NCI-H460 (cell line): ENCODE measurements at places on chromosomes 7 and 10.

DNA sequence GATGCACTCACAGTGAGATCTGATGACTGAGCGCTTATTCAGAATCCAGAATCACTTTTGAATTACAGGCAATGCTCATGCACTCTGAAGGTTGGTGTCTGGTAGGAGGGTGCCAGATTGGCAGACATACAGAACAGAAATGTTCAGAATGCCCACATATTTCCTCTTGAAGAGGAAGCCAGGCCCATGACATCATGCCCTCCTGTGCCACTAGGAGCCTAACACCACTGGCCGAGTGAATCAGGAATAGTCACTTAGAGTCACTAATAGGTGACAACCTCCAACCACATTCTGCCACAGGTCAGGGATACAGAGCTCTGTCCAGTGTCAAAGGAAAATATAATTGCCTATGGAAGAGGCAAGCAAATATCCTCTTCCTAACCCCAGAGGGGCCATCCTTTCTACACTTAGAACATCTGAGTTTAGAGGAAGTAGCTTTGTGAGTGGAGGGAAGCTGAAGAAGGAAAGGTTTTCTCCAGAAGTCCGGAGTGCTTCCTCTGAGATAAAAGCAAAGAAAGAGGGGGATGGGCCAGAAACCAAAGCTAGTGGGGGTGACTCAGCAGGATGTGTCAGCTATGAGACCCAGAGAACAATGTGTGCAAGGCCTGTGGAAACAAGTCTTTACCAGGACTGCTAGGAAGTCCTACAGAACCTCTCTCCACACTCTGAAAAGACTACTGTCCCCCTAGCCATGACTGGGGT is 838.8 kb downstream of the GRID1 start:
- DNase-seq = no peak

- DNase-seq = no peak
These were observed 14.3 kb downstream of the ZMIZ2 start for GRCh38 chr7:44762726-44763522.

- no peak for DNase-seq
These were observed 308.3 kb downstream of the CRPPA start for GRCh38 chr7:16113058-16113457.

- no peak for DNase-seq
These were observed 14.8 kb upstream of the AKR1C3 start for GRCh38 chr10:5079306-5079830.

DNA sequence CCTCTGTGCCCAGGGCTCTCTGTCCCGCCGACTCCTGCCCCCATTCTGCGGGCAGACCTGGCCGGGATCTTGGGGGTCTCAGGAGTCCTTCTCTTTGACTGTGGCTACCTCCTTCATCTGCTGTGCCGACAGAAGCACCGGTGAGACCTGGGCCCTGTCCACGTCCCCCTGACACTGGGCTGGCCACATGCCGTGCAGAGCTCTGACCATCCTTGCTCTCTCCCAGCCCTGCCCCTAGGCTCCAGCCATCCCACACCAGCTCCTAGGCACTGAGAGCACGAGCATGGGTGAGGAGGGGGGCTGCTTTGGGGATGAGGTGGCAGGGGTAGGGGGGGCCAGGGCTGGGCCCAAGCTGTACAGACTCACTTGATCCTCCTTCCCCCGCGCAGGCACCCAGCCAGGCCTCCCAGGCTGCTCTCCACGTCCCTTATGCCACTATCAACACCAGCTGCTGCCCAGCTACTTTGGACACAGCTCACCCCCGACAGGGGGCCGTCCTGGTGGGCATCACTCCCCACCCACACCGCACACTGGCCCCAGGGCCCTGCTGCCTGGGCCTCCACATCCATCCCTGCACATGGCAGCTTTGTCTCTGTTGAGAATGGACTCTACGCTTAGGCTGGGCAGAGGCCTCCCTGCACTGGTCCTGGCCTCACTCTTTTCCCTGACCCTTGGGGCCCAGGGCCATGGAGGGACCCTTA is 4.8 kb upstream of the PILRB start:
- DNase-seq = no peak
